ENCODE measurements at places on chromosomes 2 and 18. TPM values are rescaled to one million over a fixed set of nuclear protein-coding genes. Genes with fewer than 3 reads are reported as not detected.

The NT5DC4 gene
- total RNA-seq = not detected

GRCh38 chr18:32300914-32301313 is 111.1 kb downstream of the MEP1B start:
- no peak overlapping the region for H3K4me3 ChIP-seq
- no peaks in the 10 kb centered on the region for H3K4me1 ChIP-seq
- H3K27me3 ChIP-seq = no peaks in the 10 kb centered on the region
- no peak for DNase-seq

DNA sequence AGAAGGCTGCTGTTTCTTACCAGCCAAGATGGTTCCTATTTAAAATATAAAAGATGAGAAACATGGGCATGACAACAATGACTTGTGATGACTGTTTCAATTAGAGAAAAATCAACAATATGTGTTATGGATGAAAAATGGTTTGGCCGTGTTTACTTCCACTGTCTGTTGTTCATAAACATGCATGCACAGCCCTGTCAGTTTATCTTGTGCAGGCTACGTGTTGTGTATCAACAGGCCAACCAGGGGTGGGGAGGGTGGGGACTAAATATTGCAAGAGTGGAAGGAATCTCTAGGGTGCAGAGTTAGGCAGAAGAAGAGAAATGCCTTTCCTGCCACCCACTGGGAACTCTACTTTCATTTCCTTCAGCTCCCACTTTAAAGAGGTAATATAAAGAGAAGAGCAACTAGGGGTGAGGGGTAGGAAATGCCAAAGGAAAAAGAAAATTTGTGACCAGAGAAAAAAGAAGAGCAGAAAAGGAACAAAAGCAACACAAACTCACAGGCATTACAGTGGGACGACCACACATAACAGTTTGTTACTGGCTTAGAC is 116.8 kb upstream of the MEIS1 start:
- no peaks in the 10 kb centered on the region for H3K4me1 ChIP-seq
- H3K27me3 ChIP-seq = no peaks in the 10 kb centered on the region
- DNase-seq = no peak
- no peaks in the 10 kb centered on the region for H3K36me3 ChIP-seq
- no peak overlapping the region for H3K4me3 ChIP-seq

GRCh38 chr2:40255103-40255502 is 196.8 kb downstream of the SLC8A1 start:
- H3K27me3 ChIP-seq = no peaks in the 10 kb centered on the region
- H3K4me1 ChIP-seq = no peaks in the 10 kb centered on the region
- H3K27ac ChIP-seq = no peak overlapping the region
- DNase-seq = no peak

DNA sequence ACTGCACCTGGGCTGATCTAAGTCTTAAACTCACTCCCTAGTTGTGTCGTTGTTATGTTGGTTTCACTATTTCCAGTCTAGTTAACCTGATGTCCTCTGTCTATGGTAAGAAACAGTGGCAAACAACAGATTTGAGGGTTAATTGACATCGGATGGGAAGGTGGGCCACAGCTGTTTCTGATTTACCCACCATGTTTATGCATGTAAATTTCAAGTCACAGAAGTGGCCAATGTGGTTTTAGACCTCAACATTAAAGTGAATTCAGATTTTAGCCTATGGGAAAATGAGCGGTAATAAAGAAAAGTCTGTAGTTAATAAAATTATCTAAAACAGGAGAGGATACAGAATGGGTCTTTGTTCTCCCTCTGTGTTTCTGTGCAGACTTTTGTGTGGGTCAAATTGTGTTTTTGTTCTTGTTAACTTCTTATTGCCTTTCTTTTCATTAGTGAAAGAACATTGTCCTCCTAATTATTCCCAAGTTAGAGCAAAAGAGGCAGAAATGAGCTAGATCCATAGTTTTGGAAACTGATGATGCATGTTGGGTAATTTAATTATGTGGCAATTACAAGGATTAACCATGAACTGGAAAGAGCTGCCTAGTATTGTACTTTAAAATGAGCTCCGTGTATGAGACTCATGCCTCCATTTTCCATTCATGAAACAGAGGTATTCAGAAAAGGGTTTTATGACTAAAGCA is 83.2 kb downstream of the LAMA3 start:
- H3K27ac ChIP-seq = no peak overlapping the region
- no peak for DNase-seq
- no peaks in the 10 kb centered on the region for H3K4me1 ChIP-seq

- peaks cover 13% of the 10 kb centered on the region for H3K27me3 ChIP-seq
- H3K4me3 ChIP-seq = no peak overlapping the region
- no peak for DNase-seq
These were observed 17.7 kb upstream of the EN1 start for GRCh38 chr2:118865106-118865505.

The ANKRD62 gene
- total RNA-seq = not detected

The TYMS gene
- total RNA-seq = 3.3 TPM

The RGPD4 gene
- total RNA-seq = 0.37 TPM

DNA sequence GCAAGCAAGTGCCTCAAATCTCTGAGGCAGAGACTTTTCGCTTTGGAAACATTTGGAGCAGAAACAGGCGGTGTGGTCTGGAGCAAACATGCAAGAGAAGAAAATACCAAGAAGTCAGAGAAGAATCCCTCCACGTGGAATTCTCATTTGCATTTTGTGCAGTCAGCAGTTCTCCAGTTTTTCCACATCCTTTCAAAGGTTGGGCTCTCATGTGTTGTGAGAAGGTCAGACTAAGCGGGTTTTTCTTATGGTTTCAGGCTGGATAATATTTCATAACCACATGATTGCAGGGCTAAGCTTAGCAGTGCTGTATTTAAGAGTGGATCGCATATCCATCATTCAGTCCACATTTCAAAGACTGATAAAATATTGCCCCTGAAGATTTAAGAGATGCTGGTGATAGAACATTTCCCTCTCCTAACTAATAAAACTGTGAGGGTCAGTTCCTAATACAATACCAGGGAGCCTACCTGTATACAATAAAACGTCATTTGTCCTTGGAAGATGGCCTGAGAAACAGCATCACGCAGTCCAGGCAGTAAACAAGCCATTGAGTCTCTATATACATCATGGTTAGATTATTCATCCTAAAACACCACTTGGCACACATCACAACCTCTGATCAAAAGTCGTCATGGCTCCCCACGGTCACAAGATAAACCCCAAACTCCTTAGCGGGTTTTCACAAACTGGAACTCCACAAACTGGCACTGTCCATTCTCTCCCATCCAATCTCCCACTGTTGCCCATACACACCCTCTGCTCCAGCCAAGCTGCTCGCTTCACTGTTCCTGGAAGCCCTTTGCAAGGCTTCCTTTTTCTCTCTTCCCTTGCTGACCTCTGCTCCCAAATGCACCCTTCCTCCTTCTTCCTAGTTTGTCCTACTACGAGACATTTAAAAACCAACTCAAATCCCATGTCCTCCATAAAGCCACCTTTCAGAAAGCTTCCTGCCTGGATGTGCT is 31.5 kb downstream of the ANKRD44 start:
- H3K27ac ChIP-seq = peak overlapping the region; percentile 58
- no peak for DNase-seq
- no peaks in the 10 kb centered on the region for H3K36me3 ChIP-seq
- peaks cover 35% of the 10 kb centered on the region for H3K4me1 ChIP-seq
- H3K4me3 ChIP-seq = no peak overlapping the region
- no peaks in the 10 kb centered on the region for H3K27me3 ChIP-seq

- H3K36me3 ChIP-seq = no peaks in the 10 kb centered on the region
- no peak overlapping the region for H3K27ac ChIP-seq
- no peak overlapping the region for H3K4me3 ChIP-seq
- no peaks in the 10 kb centered on the region for H3K4me1 ChIP-seq
- no peak for DNase-seq
These were observed 120.4 kb downstream of the PDE11A start for GRCh38 chr2:177952151-177952550.

GRCh38 chr2:34481542-34481941 is 882.4 kb upstream of the FAM98A start:
- no peak overlapping the region for H3K27ac ChIP-seq
- no peaks in the 10 kb centered on the region for H3K27me3 ChIP-seq
- DNase-seq = no peak
- H3K4me3 ChIP-seq = no peak overlapping the region
- H3K36me3 ChIP-seq = no peaks in the 10 kb centered on the region

The CYS1 gene
- not detected for total RNA-seq

The DPP10 gene
- not detected for total RNA-seq

DNA sequence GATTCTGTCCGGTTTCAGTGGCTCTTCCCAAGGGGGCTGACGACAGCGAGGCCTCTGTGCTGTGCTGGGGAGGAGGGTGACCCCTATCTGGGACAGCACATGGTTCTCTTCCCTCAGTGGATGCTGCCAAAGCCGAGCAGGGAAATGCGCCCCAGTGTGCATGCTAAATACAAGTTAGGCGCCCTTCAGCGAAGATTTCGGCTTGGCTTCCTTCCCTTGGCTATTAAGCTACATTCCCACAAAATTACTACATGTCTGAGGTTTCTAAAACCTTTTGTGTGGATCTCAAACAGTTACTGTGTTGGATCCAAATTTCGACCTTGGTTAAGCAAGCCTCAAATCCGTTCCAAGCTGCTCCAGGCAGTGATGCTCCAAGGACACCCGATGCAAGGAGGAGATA is 440.3 kb downstream of the NRXN1 start:
- no peaks in the 10 kb centered on the region for H3K4me1 ChIP-seq
- H3K36me3 ChIP-seq = no peaks in the 10 kb centered on the region
- no peak overlapping the region for H3K4me3 ChIP-seq
- no peak for DNase-seq
- no peaks in the 10 kb centered on the region for H3K27me3 ChIP-seq
- H3K27ac ChIP-seq = no peak overlapping the region

The GPN1 gene
- total RNA-seq = 27.0 TPM

GRCh38 chr2:134463699-134464022 is 209.8 kb downstream of the MGAT5 start:
- H3K36me3 ChIP-seq = no peaks in the 10 kb centered on the region
- DNase-seq = no peak
- H3K27ac ChIP-seq = no peak overlapping the region
- no peak overlapping the region for H3K4me3 ChIP-seq
- H3K4me1 ChIP-seq = no peaks in the 10 kb centered on the region

DNA sequence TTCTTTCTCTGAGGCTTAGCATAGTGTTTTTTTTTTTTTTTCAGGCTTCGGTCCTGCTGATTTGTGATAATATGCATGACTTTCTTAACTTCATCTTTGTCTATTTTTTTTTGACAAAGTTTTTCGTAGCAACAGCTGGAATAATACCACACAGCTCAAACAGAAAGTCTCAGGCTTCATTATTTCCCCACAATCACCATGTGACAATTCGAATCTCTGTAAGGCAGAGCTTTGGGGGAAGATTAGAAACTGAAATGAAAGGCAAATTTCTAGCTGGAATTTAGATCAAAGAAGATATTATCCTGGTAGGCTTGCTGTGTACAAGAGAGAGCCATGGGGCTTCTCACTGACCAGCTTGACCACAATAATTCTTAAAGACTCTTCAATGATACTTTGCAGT is 12.2 kb upstream of the CD28 start:
- H3K36me3 ChIP-seq = no peaks in the 10 kb centered on the region
- H3K27ac ChIP-seq = no peak overlapping the region
- H3K27me3 ChIP-seq = no peaks in the 10 kb centered on the region
- DNase-seq = no peak

GRCh38 chr2:150595803-150596470 is 108.5 kb upstream of the RND3 start:
- H3K4me3 ChIP-seq = no peak overlapping the region
- no peaks in the 10 kb centered on the region for H3K36me3 ChIP-seq
- DNase-seq = no peak
- H3K27me3 ChIP-seq = no peaks in the 10 kb centered on the region
- H3K27ac ChIP-seq = no peak overlapping the region

GRCh38 chr2:95385570-95385984 is 16.9 kb upstream of the FAHD2A start:
- no peaks in the 10 kb centered on the region for H3K4me1 ChIP-seq
- no peaks in the 10 kb centered on the region for H3K27me3 ChIP-seq
- no peak overlapping the region for H3K4me3 ChIP-seq
- H3K36me3 ChIP-seq = no peaks in the 10 kb centered on the region
